Breast epithelium (tissue), 4 donors: ENCODE measurements at places on chromosomes 13 and 19.
A peak's percentile ranks its signal among the peaks of the same experiment; 100 is the strongest.

GRCh38 chr19:16677055-16677454 is 16.1 kb downstream of the TMEM38A start:
- no peak for DNase-seq

GRCh38 chr13:22883262-22883840 is 297.4 kb upstream of the SGCG start:
- DNase-seq, result no peak

GRCh38 chr19:6693056-6693471 is 23.1 kb upstream of the TNFSF14 start:
- no peak for DNase-seq

GRCh38 chr13:76225815-76226489 is 589.8 kb downstream of the LMO7 start:
- DNase-seq, result no peak

- DNase-seq, result no peak
These were observed 695 bp downstream of the BST2 start for GRCh38 chr19:17404621-17405249.

DNA sequence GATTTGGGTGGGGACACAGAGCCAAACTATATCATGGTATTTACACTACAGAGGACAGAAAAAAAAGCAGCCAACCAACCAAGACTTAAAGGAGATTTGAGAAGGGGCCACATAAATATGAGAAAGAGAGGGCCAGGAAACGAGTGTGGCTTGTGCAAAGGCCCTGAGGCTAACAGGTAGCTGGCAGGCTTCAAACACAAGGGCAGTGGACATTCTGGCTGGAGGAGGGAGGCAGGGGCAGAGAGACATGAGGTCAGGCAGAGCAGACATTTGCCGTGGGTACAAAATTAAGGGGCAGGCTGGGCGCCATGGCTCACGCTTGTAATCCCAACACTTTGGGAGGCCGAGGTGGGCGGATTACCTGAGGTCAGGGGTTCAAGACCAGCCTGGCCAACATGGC is 278.7 kb downstream of the FOXO1 start:
- no peak for DNase-seq

DNA sequence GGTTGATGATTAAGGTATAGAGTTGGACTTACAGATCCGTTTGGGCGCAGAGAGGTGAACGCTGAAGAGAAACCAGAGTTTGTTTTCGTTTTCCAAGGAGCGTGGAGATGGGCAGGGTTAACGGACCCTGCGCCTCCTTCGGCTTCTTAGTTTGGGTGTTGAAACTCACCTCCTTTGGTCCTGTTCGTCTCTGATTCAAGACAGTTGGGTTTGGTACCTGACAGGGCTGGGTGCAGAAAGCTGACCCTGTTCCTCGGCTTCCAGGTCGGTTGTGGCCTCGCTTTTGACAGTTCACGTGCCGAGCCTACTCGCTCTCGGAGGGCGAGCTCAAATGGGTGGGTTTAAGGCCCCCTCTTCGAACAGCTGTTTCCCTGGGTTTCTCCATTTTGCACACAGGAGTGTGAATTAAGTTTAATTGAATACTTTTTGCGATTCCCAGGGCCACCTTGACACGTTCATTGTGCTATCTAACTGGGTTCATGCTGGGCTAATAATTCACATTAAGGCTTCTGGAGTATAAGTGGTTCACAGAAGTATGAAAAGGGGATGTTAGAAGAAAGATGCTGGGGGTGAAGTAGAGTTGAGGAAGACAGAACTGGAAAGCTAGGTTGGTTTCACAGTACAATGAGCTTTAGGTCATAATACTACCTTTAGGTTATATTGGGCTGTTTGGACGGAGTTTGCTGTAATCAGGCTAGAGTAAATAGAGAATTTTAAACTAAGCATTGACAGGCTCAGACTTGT is 638 bp downstream of the USPL1 start:
- DNase-seq, result no peak

DNA sequence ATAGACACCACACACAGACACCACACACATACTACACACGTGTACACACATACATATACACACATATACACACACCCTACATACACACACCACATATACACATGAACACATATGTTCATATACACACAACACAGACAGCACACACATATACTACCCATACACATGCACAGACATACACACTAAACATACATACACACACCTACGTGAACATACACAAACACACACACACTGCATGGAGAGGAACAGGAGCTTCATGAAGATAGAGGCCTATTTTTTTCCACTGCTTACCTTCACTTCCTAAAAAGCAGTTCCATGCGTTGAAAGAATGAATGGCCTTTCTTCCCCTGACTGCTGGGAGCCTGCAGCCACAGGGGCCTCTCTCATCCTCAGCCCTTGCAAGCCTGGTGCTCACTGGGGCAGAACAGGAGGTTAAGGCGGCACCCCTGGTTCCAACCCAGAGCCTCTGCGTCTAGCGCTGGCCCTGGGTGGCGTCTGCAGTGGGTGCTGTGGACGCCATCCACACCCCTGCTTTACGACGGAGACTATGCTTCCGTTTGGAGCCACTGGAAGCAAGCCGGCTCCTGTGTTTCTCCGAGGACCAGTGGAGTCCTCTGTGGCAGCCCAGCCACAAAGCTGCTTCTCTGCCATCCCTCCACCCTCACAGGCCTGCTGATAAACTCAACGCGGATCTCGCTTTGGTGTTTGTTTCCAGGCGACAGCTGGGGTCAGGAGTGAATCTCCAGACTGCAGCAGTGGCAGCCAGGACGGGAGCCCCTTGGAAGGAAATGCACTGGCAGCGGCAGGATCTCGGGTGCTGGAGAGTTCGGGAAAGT is 1.9 kb upstream of the RASA3 start:
- DNase-seq, result no peak

GRCh38 chr13:95123726-95124125 is 177.5 kb downstream of the ABCC4 start:
- DNase-seq, result no peak

DNA sequence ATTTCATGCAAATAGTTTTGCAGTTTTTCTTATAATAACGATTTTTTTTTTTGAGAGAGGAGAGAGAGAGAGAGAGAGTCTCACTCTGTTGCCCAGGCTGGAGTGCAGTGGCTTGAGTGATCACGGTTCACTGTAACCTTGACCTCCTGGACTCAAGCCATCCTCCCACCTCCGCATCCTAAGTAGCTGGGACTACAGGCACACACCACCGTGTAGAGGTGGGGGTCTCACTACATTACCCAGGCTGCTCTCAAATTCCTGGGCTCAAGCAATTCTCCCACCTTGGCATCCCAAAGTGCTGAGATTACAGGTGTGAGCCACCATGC is 26.8 kb upstream of the GJB6 start:
- no peak for DNase-seq

DNA sequence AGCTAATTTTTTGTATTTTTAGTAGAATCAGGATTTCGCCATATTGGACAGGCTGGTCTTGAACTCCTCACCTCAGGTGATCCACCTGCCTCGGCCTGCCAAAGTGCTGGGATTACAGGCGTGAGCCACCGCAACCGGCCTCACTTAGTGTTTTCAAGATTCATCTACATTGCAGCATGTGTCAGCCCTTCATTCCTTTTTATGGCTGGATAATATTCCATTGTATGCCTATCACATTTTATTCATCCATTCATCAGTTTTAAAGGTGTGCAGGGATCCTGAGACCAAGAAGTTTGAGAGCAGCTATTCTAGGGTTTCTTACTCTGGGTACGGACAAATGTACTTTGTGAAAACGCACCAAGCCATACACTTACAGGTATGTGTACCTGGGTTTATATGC is 9.1 kb downstream of the COQ8B start:
- DNase-seq, result no peak

- DNase-seq, result no peak
These were observed 15.8 kb downstream of the MRPS31 start for GRCh38 chr13:40755082-40755700.

GRCh38 chr19:2121416-2122051 is 24.8 kb downstream of the IZUMO4 start:
- no peak for DNase-seq

GRCh38 chr13:112071723-112072533 is 5.0 kb downstream of the SOX1 start:
- DNase-seq, result no peak

GRCh38 chr19:41951686-41952172 is 7.4 kb downstream of the RABAC1 start:
- DNase-seq, result peak; percentile 42

DNA sequence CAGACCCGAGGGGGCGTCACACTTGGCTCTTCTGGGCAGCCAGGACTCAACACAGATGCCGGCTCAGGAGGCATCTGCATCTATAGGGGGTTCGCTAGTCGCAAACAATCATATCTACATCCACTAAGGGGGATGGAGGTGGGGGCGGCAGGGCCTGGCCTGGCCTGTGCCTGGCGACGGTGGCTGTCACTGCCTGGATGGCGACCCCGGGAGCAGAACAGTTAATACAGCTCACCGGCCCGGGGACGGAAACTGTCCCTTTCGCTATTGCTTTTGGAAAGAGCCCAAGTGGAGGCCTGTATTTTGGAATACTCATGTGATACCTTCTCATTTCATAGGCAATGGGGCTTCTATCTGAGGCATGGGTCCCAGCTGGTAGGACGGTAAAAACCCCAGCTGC is 17.7 kb downstream of the SGTA start:
- DNase-seq, result no peak

DNA sequence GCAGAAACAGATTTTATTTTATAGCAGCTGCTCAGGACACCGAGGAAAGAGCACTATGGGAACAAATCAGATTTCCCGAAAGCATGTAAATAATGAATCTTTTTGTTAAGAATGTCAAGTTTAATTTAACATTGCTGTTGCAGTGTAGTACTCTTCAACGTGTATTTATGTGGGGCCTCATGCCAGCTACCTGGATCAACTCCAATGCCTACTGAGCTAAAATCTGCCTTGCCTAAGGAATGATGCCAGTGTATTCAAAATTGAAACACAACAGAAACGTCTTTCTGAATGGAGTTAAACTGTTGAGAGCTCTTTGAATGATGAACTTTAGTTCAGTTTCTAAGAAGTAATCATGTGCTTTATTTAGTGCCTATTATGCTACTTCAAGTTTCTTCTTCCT is 1379.8 kb upstream of the ATXN8OS start:
- no peak for DNase-seq

GRCh38 chr13:87680298-87680697 is 9.1 kb downstream of the SLITRK5 start:
- no peak for DNase-seq

DNA sequence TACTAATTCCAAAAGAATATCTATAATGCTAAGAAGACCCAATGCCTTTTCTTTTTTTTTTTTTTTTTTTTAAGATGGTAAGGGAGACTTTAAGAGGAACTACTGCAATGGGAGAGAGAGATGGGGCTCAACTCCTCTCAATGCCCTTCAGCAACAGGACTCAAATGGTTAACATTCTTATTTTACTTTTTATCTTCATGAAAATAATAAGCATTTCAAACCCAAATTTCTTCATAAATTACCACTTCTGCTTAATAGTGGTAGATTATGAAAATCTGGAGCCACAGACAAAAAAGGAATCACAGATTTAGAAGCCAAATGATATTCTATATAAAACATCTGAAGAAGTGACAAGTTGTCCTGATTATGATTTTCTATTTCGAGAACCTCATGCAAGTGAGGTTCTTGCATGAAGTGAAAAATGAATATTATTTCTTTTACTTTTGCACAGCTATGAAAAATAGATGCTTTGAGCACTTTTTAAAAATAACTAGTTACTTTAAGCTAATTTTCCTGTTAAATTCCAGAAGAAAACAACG is 74.2 kb downstream of the SERP2 start:
- no peak for DNase-seq

DNA sequence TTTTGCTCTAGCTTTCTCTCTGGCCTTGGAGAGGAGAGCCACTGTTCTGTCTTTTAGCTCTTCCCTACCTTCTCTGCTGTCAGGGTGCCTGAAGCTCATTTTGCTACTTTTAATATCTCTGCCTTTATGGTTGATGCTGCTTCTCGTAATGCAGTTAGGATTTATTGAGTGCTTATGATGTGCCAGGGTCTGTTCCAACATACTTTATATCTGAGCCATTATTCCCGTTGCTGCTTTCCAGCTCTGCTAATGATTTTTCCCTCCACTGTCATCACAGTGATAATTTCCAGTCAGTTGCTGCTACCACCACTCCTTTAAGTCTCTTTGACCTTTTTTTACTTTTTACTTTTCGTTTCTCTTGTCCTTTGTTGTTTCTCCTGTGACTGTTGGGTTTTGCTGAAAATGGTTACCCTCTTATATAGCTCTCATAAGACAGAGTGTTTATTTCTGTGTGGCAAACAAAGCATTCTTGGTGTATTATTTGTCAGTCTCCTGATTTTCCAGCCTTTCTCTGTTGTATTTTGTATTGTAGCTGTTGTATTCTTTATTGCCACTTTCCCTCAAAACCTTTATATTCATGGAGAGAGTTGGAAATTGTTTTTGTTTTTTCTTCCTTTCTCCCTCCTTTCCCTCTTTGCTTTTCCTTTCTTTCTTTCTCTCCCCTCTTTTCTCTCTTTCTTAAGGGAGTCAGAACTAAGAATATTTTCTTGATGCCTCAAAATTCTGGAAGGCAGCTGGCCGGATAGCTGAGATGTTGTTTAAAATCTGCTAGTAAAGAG is 37.4 kb downstream of the COG6 start:
- no peak for DNase-seq

DNA sequence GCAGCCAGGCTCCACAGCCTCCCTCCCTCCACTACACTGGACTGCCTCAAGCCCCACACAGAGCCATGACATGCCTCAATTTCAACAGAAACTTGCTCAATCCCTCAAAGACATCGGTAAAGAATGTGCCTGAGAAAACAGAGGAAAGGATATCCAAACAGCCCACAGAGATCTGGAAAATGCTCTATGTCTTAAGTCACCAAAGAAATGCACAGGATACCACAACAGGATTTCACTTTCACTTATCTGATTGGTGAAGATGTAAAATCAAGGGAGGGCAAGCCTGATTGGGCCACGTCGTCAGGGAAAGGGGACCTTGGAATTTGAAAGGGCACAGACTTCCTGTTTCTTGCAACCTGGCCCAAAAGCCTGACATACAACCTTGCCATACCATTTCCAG is 14.2 kb downstream of the CACNA1A start:
- DNase-seq, result no peak

DNA sequence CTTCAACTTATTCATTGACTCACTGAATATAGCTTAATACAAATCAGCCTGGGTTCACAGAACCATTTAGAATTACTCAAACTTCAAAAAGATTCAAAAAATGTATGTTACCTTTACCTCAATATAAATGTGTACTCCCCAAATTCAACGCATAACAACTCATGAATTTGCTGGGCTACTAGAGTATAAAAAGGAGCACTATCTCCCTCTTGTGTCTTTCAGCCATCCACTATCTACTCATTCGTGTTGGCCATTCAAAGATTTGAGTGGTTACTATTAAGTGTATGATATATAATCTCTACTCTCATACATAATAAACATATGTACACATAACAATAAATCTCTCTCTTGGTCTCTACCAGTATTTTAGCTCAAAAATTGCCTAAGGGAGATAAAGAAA is 20.3 kb downstream of the INTS6 start:
- DNase-seq, result no peak

GRCh38 chr13:91667486-91667885 is 269.1 kb downstream of the GPC5 start:
- DNase-seq, result no peak

- DNase-seq, result peak; percentile 84
These were observed 28.1 kb upstream of the SIAH3 start for GRCh38 chr13:45879666-45880065.
